M059J (cell line): ENCODE measurements at places on chromosomes 1 and 21. TPM values are rescaled to one million over a fixed set of nuclear protein-coding genes. Genes with fewer than 3 reads are reported as not detected.

DNA sequence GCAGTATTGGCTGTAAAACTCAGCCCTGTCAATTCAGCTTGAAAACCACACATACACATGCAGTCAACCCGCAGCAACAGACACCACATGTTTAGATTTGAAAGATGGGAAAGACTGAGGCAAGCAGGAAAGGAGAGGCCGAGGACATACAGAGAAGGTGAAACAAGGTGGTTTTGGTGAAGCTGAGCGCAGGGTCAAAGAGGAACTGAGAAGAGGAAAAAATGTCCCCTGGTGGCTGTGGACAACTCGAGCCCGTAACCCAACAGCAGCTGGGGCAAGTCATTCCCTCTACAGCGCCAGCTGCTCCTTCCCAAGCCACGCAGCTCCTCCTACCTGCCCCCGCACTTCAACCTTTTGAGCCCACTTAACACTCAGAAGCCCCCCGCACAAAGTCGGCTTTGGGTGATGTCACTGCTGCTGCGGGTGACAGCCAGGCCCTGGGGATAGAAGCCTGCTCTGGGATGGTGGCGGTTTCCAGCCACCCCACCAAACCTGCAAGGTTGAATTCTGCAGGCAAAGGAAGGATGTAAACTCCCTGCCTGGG lies 63.0 kb downstream of the KCNN3 start:
- DNase-seq = no peak

DNA sequence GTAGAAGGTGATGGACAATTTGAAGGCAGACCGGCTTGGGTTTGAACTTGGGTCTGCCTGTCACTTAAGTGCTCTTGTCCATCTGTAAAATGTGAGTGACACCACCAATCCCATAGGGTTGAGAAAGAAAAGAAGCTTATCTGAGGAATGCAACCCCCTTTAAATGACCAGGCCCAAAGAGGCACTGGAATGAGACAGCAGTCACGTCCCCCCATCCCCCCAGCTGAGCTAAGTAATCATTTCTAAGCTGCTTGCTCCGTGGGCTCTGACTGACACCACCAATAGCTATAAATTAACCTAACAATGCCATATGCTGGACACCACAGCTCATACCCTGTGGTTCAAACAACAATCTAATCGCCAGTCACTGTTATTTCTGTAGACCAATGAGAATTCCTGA lies 15.1 kb downstream of the LCA5L start:
- DNase-seq = no peak

- DNase-seq = peak; percentile 23
Measured at GRCh38 chr1:234509457-234510328, 30.7 kb upstream of the TARBP1 start.

DNA sequence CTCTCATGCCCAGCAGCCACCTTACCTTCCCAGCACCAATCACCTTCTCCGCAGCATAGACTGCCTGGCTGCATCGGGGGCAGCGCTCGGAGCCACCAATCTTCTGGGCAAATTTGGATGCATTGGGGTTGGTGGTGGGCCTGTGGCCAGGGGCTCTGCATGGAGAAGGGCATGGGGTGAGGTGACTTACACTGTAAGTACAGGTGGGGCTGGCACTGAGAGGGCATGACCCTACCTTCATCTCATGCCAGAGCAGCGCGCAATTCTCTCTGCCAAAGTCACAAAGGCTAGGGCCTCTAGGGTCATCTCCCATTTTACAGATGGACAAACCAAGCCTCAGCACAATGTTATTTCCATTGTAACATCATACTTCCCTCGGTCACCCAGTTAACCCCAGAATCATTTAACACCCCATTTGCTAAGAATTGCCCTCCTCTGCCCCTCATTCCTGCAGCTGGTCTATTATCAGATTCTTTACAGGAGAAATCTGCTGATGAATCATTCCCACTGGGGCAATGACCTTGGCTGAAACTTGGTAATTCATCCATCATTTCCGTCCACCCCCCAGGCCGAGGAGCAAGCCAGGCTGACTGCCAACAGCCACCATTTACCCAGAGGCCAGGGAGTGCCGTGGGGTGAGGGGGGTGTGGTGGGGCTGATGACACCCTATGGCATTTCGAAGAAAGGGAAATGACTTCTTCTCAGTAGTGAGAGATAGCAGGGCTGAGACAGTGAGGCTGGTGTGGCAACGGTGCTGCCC lies 17.9 kb downstream of the CSRP1 start:
- peak; percentile 98 for DNase-seq

DNA sequence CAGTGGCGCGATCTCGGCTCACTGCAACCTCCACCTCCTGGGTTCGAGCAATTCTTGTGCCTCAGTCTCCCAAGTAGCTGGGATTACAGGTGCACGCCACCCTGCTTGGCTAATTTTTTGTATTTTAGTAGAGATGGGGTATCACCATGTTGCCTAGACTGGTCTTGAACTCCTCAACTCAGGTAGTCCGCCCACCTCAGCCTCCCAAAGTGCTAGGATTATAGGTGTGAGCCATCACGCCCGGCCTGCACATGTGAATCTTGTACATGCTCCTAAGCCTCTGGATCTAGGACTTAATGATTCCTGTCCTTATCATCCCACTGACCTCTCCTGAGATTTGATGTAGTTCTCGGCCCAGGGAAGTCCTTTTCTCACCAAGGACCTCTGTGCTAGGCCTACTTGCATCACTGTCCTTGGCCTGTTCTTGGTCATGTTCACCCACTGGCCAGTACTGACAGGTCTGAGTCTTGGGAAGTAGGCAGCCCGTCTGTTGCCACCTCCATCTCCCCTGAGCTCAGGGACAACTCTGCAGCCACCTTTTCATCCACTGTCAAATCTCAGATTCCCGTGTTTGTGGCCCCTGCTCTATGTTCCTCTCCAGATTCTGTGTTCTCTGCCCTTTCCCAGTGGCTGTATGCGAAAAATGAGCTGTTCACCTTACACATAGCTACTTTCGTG lies 9.4 kb downstream of the HYI start:
- DNase-seq = no peak

GRCh38 chr1:1758692-1759455 lies 19.4 kb downstream of the NADK start:
- DNase-seq = no peak

- no peak for DNase-seq
Measured at GRCh38 chr1:88609051-88609450, 75.0 kb upstream of the PKN2 start.

Gene C1orf53
- total RNA-seq = 13.5 and 20.4 TPM in 2 replicates
